ENCODE measurements at places on chromosomes 1 and 21.
A peak's percentile ranks its signal among the peaks of the same experiment; 100 is the strongest.

GRCh38 chr21:41895643-41896493 lies 16.7 kb upstream of the PRDM15 start:
- peak; percentile 72 for DNase-seq

DNA sequence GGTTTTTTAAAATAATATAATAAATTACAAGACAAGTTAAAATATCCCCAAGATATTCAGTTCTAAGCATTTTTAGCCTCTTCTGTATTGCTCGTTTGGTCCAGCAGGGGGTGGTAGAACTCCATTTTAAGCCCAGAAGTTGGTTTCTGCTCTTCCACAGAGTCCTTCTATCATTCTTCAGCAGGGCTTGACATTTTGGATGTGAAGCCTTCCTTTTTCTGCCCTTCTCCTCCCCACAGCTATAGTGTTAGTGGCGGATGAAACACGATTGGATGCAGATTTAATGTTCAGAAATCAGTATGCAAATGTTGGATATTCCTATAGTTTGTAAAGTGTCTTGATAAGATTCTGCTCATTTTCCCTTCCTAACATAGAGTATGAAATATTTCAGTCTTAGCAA lies 1.4 kb downstream of the NCAM2 start:
- peak; percentile 64 for DNase-seq

DNA sequence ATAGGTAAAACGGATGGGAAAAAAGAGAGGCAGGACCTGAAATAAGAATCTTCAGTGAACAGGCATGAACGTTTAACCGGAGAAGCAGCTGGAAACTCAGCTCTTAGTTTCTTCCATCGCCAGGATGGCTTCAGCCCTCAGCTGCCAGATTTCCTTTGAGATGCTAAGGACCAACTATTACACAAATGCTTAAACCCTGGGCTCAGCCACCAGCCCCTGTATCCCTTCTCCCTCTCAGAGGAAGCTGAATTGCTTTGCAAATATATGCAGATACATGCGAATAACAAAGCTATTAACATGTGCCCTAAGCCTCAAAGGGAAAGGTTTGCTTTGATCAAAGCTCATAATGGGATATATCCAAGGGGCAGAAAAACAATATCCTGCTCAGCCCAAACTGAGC lies 515.1 kb downstream of the OMA1 start:
- DNase-seq = no peak

DNA sequence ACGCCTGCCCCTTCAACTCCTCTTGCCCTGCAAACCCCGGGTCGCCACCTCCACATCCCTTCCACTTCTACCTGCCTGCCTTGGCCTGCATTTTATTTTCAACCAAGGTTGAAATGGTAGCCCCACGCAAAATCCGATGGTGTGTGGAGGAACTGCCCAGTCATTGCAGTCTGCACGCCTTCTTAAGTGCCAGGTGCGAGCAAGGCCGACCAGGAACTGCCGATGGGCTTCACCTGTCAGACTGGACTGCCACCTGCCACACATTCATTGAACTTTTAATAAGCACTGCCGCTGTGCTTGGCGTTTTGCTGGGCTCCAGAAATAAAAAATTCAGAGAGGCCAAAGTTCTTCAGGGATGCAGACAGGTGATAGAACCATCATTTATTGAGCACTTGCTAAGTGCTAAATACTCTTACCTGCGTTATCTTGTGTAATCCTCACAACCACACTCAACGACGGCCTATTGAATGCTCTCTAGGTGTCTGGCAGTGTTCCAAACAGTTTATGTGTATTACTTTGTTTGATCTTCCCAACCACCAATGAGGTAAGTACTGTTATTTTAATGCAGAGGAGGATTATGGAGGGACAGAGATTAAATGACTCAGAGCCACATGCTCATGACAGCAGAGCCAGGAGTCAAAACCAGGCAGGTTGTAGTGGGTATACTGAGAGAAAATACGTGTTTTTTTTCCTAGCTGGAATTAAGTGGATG lies 36.2 kb downstream of the CACHD1 start:
- DNase-seq = no peak

GRCh38 chr1:56799605-56800400 lies 19.4 kb downstream of the FYB2 start:
- no peak for DNase-seq

GRCh38 chr1:189180057-189180456 lies 1297.6 kb downstream of the BRINP3 start:
- no peak for DNase-seq

DNA sequence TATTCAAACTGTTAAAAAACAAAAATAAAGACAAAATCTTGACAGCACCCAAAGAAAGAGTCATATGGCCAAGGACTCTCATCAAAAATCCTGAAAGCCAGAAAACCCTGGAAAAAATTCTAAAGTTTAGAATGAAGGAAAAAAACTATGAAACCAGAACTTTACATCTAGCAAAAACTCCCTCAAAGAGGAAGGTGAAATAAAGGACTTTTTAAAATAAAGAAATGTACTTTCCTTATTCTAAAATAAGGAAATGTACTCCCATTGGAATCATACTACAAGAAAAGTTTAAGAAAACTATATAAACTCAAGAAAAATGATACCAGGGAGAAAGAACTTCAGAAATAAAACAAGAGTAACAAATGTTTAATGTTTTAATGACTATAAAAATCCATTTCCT lies 206.3 kb downstream of the KCNT2 start:
- DNase-seq = no peak

- DNase-seq = no peak
Measured at GRCh38 chr1:160371346-160371631, 4.4 kb downstream of the NHLH1 start.

Measured in KBM-7 (cell line).